ENCODE measurements at places on chromosomes 4 and X.

GRCh38 chrX:67961516-67961915 lies 417.7 kb downstream of the AR start:
- DNase-seq: no peak

DNA sequence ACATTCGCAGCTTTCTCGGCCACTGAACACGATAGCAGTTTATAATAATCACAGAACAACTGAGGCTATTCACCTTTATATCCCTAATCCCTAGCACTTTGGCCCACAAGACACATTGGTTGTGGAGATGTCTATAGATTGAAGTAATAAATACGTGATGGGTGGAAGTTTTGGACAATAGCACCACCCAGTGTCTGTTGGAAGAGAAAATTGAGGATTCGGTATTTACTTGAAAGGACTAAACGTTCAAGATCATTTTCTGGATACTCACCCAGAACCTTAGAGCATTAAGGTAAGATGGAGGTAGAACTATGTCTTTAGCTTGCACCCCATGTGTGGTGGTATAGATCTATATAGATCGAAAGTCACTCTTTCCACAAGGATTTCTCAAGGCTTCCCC lies 787 bp upstream of the TMSB15A start:
- no peak for DNase-seq

GRCh38 chrX:43469391-43470054 lies 186.6 kb upstream of the MAOA start:
- no peak for DNase-seq

DNA sequence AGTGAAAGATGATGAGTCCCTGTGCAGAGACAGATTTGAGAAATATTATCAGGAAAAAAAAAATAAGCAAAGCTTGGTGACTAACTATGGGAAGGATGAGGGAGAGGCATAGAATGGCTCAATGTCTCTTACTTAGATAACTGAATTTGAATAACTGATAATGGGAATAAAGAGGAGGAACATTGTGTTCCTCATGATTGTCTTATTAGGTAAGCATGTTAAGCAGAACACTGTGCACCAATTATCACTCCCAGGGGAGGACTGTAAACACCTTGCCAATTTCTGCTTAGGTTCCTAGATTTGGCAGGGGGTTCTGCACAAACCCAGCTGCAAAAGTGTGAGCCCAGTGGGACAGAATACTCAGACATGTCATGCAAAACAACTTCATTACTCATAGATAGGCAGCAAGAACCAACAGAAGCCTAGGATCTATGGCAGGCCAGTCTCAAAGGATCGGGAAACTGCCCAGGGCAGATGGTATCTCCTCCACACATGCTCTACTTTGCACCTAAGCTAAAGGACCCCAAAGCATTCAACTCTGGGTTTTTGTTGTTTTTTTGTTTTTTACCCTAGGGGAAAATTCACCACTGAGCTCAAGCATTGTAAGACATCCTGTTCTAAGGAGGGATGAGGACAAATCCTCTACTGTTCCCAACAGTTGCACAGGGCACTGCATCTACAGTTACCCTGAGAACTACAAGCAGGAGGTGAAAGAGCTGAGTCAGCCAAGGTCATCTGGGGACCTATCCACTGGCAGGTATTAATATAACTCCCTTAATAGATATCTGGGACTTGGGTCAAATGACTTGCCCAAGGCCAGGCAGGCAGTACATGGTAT lies 907.0 kb downstream of the RAPGEF2 start:
- no peak for DNase-seq
